ENCODE measurements at places on chromosomes 1 and 21.

DNA sequence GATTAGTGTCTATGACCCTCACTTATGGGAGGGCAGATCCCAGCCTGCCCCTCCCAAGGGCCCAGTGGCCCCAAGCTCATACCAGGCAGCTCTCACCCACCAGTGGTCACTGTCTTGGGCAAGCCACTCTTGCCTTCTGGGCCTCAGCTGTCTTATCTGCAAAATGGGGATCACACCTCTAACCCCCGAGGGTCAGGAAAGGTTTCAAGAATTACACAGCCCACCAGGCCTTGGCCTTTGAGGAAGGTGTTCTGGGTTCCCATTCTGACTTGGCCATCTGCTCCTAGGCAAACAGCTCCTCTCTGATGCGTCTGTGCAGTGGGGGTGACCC is 16.8 kb downstream of the RUNX3 start:
- DNase-seq, result no peak

DNA sequence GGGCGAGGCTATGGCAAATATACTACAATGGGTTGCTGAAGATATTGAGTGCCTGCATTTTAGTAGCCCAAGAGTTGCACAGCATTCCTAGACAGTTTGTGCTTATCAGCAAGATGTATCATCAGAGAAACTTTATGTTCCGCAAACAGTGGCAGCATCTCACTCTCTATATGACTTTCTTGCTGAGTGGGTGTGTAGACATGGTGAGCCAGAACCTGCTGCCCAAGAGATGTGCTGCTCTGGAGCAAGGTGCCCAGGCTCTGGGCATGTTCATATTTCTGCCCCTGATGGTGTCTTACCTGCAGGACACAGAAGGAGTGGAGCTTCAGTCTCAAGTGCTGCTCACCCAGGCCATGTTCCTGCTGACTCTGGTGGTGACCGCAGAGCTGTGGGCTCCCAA is 8.2 kb upstream of the RGSL1 start:
- no peak for DNase-seq

GRCh38 chr1:88980870-88981269 is 11.6 kb downstream of the KYAT3 start:
- DNase-seq, result no peak

DNA sequence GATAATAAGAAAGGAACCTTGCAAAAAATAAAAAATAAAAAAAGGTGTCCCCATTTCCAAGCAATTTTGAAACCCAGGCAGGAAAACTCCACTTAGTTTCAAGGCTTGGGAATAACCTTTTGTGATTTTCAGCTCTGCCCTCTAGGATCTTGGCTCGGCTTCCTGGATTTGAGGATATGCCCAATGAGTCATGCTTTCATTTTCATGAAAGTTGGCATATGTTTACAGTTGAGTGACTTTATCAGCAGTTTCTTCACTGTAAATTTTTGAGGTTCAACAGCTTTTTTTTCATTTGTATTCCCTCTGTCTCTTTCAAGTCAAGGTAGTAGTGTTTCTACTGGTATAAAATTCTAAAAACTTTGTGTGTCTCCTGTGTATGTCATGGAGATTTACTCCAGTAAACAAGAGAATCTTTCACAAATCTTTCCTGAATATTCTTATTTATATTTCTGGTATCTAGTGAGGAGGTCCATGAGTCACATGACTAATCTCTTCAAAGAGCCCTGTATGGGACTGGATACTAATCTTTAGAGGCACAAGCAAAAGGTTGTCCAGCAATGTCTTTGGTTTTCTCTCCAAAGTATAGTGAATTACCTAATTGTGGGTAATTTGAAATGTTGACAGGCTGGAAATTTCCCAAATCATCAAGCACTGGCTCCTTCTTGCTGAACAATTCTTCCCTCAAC is 335.3 kb downstream of the BRINP2 start:
- no peak for DNase-seq

Measured in NCI-H526 (cell line).